IMR-90 (cell line): ENCODE measurements at places on chromosomes 3 and 15. TPM values are rescaled to one million over a fixed set of nuclear protein-coding genes. Genes with fewer than 3 reads are reported as not detected.
A peak's percentile ranks its signal among the peaks of the same experiment; 100 is the strongest.

FILIP1L gene
- 11.5 and 14.7 TPM in 2 replicates for polyA plus RNA-seq

TMCC1 gene
- 4.8 and 5.0 TPM in 2 replicates for polyA plus RNA-seq

DNA sequence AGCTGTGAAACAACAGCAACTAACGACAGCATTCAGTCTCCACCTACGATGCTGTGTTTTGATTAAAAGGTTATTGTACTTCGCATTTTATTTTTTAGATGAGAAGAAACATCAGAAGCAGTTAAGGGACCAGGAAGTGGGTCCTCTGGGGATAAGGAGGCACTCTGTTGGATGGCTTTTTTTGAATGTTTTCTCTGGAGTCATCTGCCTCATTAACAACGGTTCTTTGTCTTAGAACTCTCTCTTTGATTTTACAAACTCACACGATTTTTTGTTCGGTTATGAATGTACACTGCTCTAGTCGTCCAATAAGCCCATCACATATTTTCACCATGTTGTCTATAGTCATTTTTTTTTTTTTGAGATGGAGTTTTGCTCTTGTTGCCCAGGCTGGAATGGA, 36.0 kb upstream of the ARPIN start:
- no peak for DNase-seq

DNA sequence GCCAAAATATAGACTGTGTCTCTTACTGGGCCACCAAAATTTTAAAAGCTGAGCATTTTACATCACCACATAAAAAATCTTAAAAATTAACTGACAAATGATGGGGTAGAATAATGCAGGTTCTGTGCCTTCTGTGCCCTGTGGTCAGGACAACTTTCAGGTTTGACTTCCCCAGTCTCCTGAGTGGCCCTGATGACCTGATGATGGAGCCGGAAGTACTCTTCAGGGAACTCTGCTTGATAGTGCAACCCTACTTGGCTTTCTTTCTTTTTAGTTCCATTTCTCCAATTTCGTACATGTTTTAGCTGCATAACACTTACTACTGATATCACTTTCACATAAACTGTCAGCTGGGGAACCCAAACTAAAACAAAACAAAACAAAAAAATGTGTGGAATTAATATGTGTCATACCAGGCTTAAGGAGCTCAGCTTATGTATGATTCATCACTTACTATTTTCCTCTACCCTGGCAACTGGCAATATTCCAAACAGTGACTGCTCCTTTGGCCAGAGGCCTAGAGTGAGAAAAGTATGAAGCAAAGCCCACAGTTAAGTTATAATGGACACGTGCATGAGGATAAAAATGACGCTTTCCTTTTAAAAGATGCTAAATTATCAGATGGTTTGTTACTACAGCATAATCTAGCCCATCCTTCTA, 194.3 kb downstream of the BCHE start:
- peak; percentile 98 for DNase-seq

CCDC54 gene
- polyA plus RNA-seq, result not detected in 2 replicates

DNA sequence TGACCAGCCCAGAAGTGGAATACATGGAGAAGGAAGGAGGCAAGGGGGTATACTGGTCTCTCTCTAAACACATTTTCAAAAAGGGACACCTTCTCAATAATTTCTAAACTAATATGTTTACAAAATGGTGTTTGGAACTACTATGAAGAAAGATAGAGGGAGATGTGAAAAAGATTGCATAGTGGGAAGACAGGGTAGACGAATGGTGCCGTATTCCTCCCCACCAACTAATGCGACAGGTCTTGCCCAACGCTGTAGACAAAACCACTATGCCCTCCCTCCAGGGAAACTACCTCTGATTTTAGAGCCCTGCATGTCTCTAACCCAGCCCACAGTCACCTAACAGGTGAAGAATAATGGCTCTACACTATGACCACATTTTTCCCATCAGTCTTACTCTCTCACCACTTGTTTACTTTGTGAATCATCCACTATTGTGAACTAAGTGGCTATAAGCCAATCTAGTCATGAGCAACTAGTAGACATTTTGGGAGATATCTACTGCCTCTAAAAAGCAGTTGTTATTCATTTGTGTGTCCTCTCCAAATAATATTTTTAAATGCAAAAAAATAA, 108.2 kb upstream of the UBE2E2 start:
- DNase-seq, result peak; percentile 7

GRCh38 chr15:72562386-72562785, 88.3 kb downstream of the ARIH1 start:
- DNase-seq, result no peak

TMEM40 gene
- polyA plus RNA-seq, result 0.27 and 0.29 TPM in 2 replicates

FOXB1 gene
- polyA plus RNA-seq, result not detected in 2 replicates

DNA sequence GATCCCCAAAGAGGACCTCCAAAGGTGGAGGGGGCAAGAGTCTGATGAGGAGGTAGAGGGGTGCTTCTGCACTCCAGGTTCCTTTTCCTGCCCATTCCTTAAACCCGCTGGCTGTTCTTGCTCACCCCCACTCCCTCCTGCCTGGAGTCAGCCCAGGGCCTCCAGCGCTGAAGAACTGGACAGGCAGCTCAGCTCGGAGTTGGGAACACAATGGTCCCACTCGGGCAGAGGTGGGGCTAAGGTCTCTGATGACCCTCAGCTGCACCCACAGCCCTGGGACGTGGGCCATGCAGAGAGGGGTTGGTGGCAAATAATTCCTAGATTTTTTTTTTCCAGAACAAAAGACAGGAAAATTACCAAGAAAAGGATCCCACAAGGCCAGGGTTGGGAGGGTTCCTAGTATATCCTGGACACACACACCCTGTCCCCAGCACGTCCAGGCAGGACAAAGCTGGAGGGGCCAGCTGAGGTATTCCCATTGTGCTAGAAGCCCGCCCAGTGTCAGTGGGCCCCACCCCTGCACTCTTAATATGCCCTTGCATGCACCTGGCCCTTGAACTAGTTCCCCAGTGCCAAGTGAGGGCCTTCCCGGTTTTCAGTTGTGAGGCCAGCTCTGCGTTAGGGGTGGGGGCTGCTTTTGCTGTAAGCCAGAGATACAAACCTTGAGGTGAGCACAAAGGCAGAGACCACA, 22.1 kb upstream of the IP6K2 start:
- DNase-seq, result no peak

CCR3 gene
- not detected in 2 replicates for polyA plus RNA-seq

GRCh38 chr15:52749258-52749657, 40.9 kb downstream of the ONECUT1 start:
- no peak for DNase-seq

RAD51 gene
- 6.5 and 6.8 TPM in 2 replicates for polyA plus RNA-seq

DNA sequence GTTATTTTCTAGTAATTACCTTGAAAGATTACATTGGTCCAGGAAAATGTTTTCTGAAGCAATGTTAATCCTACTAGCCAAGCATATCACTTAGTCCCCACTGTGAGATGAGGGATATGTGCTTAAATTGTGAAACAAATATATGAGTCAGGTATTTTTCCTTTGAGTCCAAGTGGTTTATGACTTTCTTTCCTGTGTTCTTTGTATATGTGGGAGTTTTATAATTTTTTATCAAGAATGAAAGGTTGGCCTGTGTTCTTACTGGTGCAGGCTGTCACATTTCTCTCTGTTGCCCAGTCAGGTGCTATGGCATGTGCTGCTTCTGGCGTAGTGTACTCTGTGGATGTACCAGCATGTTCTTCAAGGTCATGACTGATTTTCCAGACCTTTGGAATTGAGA, 147.4 kb downstream of the CMSS1 start:
- peak; percentile 74 for DNase-seq

DNA sequence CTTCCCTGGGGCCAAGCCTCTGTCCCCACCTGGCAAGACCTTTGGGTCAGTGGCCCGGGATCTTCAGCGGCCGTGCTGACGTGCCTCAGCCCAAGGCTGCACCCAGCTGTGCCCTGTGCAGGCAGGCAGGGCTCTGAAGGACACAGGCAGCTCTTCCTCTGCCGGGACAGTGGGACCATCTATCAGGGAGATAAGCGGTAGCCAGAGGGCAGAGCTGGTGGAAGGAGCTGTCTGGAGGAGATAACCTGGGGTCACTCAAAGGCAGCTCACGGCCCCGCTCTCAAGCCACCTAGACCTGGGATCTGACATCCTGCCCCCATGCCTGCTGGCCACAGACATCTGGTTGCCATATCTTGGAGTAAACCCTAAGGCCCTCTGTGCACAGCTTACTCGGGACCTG, 27.3 kb downstream of the DUSP7 start:
- no peak for DNase-seq

GOLGA6A gene
- polyA plus RNA-seq, result not detected in 2 replicates

DNA sequence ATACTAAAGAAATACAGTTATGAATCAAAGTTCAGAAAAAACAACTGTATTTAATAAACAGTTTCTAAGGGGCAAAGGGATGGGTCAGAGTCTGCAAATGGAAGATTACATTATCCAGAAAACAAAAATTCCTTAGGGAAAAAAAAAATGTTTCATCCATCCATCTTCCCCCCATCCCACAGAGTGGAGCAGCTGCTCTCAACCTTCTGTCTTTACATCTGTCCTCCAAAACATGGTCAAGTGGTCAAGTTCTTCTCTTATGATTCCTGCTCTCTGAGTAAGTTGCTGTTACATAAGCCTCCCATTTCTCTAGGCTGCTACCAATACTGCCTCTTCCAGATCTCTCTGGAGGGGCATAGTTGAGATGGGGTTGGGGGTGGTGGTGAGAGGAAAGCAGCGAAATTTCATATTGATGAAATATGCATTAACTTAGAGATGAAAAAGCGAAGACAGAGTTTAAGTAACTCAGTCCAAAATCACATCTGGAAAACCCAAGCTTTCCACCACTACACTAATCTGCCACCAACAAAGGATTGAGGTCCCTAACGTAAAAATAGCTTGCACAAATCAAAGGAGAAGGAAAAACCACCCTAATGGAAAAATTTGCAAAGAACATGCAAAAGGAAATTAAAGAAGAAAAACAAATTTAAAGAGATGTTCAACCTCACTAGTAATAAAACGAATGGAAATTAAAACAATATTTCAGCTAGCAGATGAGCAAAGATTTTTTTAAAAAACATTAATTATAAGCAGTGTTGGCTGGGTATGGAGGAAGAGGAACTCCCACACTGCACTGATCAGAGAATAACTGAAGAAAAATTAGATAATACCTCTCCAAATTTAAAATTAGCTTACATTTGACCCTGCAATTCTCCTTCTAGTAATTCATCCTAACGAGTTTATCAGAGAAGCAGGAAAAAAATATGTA, 109.5 kb downstream of the ST8SIA2 start:
- no peak for DNase-seq

GRCh38 chr3:76497636-76498035, 542.3 kb upstream of the ROBO2 start:
- DNase-seq, result peak; percentile 47

DNA sequence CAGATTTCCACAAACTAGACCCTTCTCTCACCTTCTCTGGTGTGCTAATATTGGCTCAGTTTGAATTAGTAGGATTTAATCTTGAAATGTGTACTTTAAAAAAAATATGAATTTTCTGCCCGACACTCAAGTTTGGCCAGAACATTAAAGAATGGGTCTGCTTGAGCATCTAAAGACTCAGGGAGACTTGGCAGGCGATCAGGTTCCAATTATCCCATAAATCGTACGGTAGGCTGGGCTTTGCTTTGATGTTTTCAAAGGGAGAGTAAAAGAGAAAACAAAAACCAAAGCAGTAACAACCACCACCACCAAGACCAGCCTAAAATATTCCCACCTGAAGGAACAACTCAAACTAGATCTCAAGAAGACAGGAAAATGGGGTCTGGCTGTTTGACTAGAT, 230.8 kb downstream of the EBLN2 start:
- no peak for DNase-seq

IL5RA gene
- not detected in 2 replicates for polyA plus RNA-seq

- no peak for DNase-seq
Observed at GRCh38 chr15:39252134-39252470, 328.8 kb upstream of the THBS1 start.

- peak; percentile 94 for DNase-seq
Observed at GRCh38 chr3:12990781-12991480, 82.3 kb downstream of the IQSEC1 start.

- no peak for DNase-seq
Observed at GRCh38 chr15:69450968-69451695, 1.5 kb upstream of the RPLP1 start.

DNA sequence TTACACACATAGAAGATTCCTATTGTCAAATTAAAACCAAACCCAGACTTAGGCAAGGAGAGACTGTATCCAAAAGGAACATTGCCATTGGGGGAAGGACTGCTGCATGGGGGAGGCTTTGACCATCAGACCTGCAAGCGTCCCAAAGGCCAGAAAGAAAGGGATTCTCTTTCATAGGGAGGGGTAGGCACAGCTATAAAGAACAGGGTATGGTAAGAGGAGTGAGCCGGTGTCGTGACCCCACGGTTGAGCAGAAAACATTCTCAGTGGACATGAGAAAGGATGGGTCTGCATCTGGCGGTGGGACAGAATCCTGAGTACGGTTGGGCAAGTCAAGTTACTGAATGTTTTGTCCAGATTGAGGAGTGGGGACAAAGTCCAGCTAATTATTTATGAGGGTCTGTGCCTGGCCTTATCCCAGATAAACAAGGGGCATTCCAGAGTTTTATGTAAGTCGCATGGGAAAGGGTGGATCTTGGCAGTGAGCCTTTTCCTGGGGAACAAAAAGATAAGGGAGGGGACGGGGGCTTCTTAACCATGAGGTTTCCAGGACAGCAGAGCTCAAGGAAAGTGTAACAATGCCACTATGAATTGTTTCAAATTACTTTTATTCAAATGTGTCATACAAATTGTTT, 357.8 kb downstream of the OCA2 start:
- DNase-seq, result no peak

DNA sequence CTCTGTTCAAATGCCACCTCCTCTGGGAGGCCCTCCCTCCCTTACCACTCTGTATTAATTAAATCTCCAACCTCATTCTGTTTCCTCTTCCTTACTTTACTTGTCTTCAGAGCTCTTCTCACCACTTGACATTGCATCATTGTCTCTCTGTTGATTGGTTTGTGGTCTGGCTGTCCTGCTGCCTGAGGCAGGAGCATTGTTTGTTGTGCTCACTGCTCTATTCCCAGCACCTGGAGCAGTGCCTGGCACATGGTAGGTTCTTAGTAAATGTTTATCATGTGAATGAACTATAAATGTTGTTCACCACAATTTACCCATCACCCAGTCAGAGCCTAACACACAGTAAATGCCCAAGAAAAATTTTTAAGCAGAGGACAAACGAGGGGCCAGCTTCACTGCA, 6.7 kb upstream of the BFSP2 start:
- no peak for DNase-seq

DNA sequence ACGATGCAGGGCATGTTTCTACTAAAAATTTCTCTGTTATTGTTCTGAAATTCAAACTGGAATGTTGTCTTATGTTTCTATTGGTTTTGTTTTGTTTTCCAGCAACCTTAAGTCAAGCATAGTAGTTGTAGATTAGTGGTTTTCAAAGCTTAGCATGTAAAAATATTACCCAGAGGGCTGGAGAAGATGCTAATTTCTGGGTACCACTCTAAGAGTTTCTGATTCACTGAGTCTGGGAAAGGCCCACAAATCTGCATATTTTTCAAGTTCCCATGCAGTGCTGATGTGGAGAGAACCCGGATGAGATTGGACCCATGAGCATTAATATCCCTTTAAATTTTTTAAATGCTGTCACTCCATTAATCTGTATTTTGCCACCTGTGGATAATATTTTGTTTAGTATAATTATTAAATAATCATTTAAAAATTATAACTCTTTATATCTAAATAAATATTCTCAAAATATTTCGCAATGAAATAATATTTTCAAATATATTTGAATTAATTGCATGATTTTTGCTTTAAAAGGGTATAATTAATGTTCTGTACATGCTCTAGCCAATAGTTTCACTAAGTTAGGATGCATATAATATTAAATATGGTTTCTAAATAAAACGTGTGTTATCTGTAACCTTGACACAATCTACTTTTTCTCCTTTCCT, 1274.7 kb upstream of the CADM2 start:
- DNase-seq, result no peak

- DNase-seq, result peak; percentile 31
Observed at GRCh38 chr3:58829321-58830000, 162.9 kb upstream of the FAM3D start.
